ENCODE measurements at places on chromosomes 7 and 10. TPM values are rescaled to one million over a fixed set of nuclear protein-coding genes. Genes with fewer than 3 reads are reported as not detected.

DNA sequence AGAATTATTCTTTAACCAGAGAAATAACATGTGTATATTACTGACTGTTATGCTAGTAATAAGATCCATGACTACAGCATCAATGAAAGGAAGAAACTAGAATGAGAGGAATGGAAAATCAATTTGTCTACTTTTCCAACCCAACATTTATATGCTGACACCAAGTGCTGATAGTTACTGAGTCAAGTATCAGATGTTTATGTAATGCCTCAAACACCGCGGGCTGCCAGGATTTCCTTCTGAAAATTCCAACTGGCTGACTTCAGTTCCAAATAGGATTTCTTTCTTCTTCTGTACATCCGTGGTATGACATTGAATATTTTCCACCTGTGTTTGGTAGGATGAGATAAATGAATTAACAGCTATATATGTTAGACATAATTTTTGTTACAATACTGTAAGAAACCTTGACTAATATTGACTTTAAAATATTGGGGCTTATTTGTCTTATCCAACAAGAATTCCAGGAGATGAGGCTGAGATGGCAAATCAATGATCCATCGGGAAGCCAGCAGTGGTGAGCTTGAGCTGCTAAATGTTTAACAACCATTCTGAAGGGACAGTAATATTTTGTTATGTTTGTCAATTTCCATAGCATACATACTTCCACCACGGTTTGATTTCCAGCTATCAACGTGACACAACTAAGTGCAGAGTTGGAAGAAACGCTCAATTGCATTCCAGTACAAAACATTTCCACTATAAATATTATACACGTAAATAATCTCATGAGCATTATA lies 435.2 kb upstream of the AUTS2 start:
- no peaks in the 10 kb centered on the region for H3K4me1 ChIP-seq
- no peaks in the 10 kb centered on the region for H3K36me3 ChIP-seq
- H3K27me3 ChIP-seq, result no peaks in the 10 kb centered on the region
- H3K27ac ChIP-seq, result no peak overlapping the region
- DNase-seq, result no peak

- H3K27me3 ChIP-seq, result no peaks in the 10 kb centered on the region
- no peak overlapping the region for H3K27ac ChIP-seq
- H3K36me3 ChIP-seq, result no peaks in the 10 kb centered on the region
- H3K4me3 ChIP-seq, result no peak overlapping the region
These were observed 64.8 kb upstream of the TFEC start for GRCh38 chr7:116095396-116095795.

IL6 gene
- 0.41 TPM for total RNA-seq

DNA sequence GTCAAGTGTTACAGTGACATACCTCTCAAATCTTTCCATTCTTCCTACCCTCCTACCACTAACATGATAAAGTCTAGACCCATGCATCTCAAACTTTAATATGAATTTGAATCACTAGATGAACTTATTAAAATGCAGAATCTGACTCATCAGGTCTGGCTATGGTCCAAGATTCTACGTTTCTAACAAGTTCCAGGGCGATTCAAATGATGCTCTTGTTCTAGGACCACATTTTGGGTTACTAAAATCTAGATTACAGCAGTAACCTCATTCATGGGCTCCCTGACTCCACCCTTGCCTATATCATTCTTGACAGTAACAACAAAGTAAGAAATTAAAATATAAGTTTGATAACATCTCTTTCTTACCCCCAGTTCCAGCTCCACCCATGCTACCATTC lies 124.8 kb upstream of the LSM8 start:
- H3K36me3 ChIP-seq, result no peaks in the 10 kb centered on the region
- DNase-seq, result no peak
- H3K4me1 ChIP-seq, result no peaks in the 10 kb centered on the region
- H3K27me3 ChIP-seq, result no peaks in the 10 kb centered on the region
- no peak overlapping the region for H3K27ac ChIP-seq

GRCh38 chr10:21521751-21522533 lies 3.5 kb downstream of the SKIDA1 start:
- H3K27ac ChIP-seq, result no peak overlapping the region
- H3K27me3 ChIP-seq, result no peaks in the 10 kb centered on the region
- DNase-seq, result no peak
- H3K4me1 ChIP-seq, result peaks cover 9% of the 10 kb centered on the region
- no peak overlapping the region for H3K4me3 ChIP-seq
- no peaks in the 10 kb centered on the region for H3K36me3 ChIP-seq

CACNA2D1 gene
- total RNA-seq, result 16.7 TPM

GRCh38 chr10:99681553-99681952 lies 22.2 kb downstream of the ENTPD7 start:
- no peak overlapping the region for H3K27ac ChIP-seq
- H3K27me3 ChIP-seq, result no peaks in the 10 kb centered on the region
- no peak overlapping the region for H3K4me3 ChIP-seq
- no peaks in the 10 kb centered on the region for H3K4me1 ChIP-seq

UNCX gene
- total RNA-seq, result 0.30 TPM

CRHR2 gene
- total RNA-seq, result not detected

- H3K27me3 ChIP-seq, result no peaks in the 10 kb centered on the region
- no peak for DNase-seq
- H3K4me3 ChIP-seq, result no peak overlapping the region
- peaks cover 9% of the 10 kb centered on the region for H3K4me1 ChIP-seq
These were observed 44.2 kb downstream of the PRF1 start for GRCh38 chr10:70558295-70558694.

ANLN gene
- 215 TPM for total RNA-seq

DNA sequence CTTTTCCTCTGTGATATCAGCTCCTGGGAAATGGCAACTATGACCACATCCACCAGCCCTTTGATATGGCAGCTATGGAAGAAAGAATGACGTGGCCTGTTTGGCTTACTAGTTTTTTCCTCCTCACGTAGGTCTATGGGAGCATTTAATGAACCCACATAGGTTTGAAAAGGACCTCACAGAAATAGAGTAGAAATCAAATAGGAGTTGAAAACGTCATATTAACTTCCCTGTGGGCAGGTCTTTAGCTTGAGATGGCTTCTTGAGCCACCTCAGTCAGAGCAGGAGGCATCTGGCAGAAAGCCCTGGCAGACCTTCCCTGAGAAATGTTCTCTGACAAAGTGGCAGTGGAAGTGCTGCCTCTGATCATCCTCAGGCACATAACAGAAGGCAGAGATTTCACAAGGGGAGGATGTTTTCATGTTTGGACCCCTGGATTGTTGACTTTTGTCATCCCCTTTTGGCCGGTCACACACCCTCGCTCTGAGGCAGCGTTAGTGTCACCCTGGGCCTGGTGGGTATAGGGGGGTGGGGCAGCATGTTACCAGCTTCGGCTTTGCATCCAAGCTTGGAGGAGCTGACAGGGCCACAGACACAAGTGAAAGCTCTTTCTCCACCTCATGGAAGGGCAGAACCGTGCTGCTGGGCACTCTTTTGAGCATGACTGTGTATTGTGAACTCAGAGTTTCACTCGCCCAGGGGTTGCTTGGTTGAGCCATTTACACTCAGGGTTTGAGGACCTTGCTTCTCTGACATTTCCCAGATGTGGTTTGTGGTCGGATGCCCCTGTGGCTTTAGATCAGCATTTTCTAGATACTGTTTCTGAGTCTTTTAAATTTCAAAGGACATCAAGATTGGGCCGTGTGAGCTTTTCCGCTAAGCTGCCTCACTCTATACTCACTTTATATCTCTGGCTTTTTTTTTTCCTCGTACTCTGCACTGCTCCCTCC lies 184.2 kb downstream of the STK31 start:
- DNase-seq, result no peak
- H3K4me3 ChIP-seq, result no peak overlapping the region
- H3K36me3 ChIP-seq, result no peaks in the 10 kb centered on the region
- no peaks in the 10 kb centered on the region for H3K27me3 ChIP-seq

VGF gene
- total RNA-seq, result 0.18 TPM

GRCh38 chr7:126213876-126214275 lies 1038.9 kb downstream of the GRM8 start:
- no peaks in the 10 kb centered on the region for H3K4me1 ChIP-seq
- DNase-seq, result no peak
- no peaks in the 10 kb centered on the region for H3K27me3 ChIP-seq

ACTA2 gene
- total RNA-seq, result 0.95 TPM

DNA sequence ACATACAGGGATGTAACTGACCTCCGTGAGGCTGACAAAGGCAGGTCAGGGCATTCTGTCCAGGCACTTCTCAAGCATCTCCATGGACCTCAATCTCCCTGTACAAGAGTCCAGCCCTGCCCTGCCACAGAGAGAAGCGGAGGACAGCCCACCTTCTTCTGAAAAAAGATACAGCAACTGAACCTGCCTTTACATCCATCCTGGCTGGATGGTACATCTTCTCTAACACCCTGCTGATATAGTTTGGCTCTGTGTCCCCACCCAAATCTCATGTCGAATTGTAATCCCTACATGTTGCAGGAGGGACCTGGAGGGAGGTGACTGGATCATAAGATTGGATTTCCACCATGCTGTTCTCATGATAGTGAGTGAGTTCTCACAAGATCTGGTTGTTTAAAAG lies 40.5 kb upstream of the KCNMA1 start:
- 0 out of 2 replicates have a peak, but pooled peaks cover 3% of the 10 kb centered on the region for H3K27me3 ChIP-seq
- no peak for DNase-seq
- no peaks in the 10 kb centered on the region for H3K4me1 ChIP-seq

CCT6A gene
- total RNA-seq, result 484 TPM

GRCh38 chr7:97865104-97865503 lies 7.1 kb downstream of the ASNS start:
- no peak for DNase-seq
- H3K4me3 ChIP-seq, result no peak overlapping the region
- no peaks in the 10 kb centered on the region for H3K4me1 ChIP-seq
- H3K27ac ChIP-seq, result no peak overlapping the region

GRCh38 chr10:26647602-26648244 lies 49.8 kb upstream of the PDSS1 start:
- no peak for DNase-seq
- no peak overlapping the region for H3K4me3 ChIP-seq
- H3K36me3 ChIP-seq, result no peaks in the 10 kb centered on the region
- no peaks in the 10 kb centered on the region for H3K4me1 ChIP-seq

GRCh38 chr10:68222391-68222790 lies 9.5 kb downstream of the ATOH7 start:
- DNase-seq, result no peak
- H3K27me3 ChIP-seq, result no peaks in the 10 kb centered on the region
- H3K27ac ChIP-seq, result no peak overlapping the region
- H3K4me3 ChIP-seq, result no peak overlapping the region
- no peaks in the 10 kb centered on the region for H3K36me3 ChIP-seq
- no peaks in the 10 kb centered on the region for H3K4me1 ChIP-seq

GRCh38 chr10:131997366-131998049 lies 15.8 kb upstream of the BNIP3 start:
- no peaks in the 10 kb centered on the region for H3K36me3 ChIP-seq
- H3K27me3 ChIP-seq, result no peaks in the 10 kb centered on the region
- peak; percentile 28 for DNase-seq
- no peak overlapping the region for H3K4me3 ChIP-seq
- no peaks in the 10 kb centered on the region for H3K4me1 ChIP-seq

- no peaks in the 10 kb centered on the region for H3K27me3 ChIP-seq
- H3K27ac ChIP-seq, result no peak overlapping the region
- no peaks in the 10 kb centered on the region for H3K4me1 ChIP-seq
- DNase-seq, result no peak
These were observed 17.9 kb upstream of the CC2D2B start for GRCh38 chr10:95889830-95890229.

DNA sequence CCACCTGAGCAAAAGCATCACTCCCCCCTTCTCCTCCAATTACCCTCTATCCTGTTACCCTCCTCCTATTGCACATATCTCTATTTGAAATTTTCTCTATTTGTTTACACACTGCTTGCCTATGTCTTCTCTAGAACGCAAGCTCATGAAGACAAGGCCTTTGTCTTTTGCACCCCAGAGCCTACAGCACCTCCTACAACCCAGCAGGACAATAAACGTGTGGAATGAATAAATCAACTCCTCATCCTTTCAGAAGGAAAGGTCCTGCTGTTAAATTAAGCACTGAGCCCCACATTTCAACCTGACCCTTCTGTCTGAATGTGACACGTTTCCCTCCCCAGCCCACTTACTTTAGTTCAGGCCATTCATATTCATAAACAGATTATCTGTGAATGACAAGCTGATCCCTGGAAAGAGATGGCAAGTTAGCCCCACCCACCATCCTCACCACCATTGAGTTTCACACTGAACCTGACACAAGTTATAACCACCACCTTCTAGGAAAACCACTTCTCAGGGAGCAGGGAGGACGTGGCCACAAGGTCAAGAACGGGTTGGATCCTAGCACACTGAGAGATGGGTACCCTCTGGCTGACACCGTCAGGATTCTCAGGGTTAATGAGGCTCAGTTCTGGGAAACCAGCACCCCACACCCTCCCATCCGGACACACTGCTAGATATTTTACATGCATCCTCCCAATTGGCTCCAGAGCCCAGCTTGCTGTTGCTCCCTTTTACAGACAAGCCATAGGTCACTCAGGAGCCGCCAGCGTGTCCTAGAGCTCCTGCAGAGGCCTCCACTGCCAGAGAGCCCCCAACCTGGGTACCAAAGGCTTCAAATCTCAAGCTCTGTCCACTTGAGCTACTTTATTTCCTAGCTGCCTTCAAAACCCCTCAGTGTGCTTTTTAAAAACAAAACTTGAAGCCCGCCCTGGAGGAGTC lies 934 bp downstream of the PRTFDC1 start:
- no peak overlapping the region for H3K4me3 ChIP-seq
- no peak overlapping the region for H3K27ac ChIP-seq
- H3K4me1 ChIP-seq, result no peaks in the 10 kb centered on the region

GRCh38 chr7:30475580-30475979 lies 3.0 kb downstream of the NOD1 start:
- H3K4me3 ChIP-seq, result no peak overlapping the region
- H3K4me1 ChIP-seq, result no peaks in the 10 kb centered on the region
- no peak overlapping the region for H3K27ac ChIP-seq
- no peak for DNase-seq

- DNase-seq, result no peak
- no peaks in the 10 kb centered on the region for H3K36me3 ChIP-seq
- H3K4me1 ChIP-seq, result peaks cover 7% of the 10 kb centered on the region
These were observed 6.2 kb downstream of the SNX13 start for GRCh38 chr7:17934094-17934493.

DNA sequence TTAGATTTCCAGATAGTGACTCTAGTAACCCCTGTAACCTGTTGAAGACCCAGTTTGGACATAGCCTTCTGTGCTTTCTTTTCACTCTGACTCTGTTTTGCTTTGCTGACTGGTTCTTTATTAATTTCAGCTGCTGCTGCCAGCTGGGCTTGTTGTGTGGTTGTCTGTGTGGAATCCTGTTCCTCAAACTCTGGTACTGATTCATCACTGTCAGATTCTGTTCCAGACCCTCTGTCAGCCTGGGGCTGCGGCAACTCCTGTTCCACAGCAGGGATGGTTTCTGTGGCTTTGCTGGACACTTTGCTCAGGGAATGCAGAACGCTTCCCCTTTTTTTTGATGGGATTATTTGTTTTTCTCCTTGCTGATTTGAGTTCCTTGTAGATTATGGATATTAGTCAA lies 104.9 kb downstream of the SEC23IP start:
- no peaks in the 10 kb centered on the region for H3K4me1 ChIP-seq
- H3K36me3 ChIP-seq, result no peaks in the 10 kb centered on the region
- no peak overlapping the region for H3K4me3 ChIP-seq
- H3K27ac ChIP-seq, result no peak overlapping the region
- no peak for DNase-seq

- 0 out of 2 replicates have a peak, but pooled peaks cover 5% of the 10 kb centered on the region for H3K36me3 ChIP-seq
- no peak overlapping the region for H3K4me3 ChIP-seq
- peak; percentile 24 for DNase-seq
- no peaks in the 10 kb centered on the region for H3K27me3 ChIP-seq
These were observed 7.3 kb downstream of the LRRN3 start for GRCh38 chr7:111098011-111098925.
